NCI-H1930 (cell line): ENCODE measurements at places on chromosomes 11 and 22.

DNA sequence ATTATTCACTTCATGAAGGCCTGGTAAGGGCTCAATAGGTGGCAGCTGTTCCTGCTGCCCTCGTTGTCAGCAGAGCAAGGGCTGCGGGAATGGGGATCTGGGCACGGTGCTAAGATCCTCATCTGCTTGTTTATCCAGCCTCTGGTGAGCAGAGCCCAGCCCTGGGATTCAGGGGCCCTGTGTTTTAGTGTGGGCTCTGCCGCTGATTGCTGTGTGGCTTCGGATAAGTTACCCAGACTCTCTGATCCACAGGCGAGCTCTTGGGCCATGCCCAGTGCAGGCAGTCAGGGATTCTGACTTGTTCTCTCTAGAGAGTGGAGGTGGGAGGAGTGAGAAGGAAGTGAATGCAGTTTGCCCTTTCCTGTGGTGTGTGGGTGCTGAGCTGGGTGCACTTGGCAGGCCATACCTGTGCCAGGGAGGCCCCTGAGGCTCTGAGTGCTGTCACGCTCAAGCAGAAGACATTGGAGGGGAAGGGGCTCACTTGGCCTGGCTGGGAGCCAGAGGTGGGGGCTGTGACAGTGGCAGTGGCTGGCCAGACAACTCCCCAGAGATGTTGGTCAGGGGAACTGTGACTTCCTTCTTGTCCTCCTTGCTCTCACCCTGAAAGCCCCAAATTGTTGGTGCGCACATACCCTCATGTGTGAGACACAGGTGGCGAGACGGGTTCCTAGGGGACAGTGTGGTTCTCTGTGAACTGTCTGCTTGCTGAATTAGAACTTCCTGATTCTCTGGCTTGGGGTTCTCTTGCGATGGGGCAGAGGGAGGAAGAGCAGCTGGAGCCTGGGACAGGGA, 43.7 kb downstream of the CD82 start:
- DNase-seq = no peak

- DNase-seq = no peak
Observed at GRCh38 chr11:15687342-15687741, 572.6 kb downstream of the INSC start.

DNA sequence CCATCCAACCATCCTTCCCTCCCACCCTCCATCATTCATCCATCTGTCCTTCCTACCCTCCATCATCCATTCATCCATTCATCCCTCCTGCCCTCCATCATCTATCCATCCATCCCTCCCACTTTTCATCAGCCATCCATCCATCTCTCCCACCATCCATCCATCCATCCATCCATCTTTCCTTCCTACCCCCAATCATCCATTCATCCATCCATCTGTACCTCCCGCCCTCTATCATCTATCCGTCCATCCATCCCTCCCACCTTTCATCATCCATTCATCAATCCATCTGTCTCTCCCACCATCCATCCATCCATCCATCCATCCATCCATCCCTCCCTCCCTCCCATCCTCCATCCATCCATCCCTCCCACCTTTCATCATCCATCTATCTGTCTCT, 968.8 kb downstream of the BRD1 start:
- no peak for DNase-seq

DNA sequence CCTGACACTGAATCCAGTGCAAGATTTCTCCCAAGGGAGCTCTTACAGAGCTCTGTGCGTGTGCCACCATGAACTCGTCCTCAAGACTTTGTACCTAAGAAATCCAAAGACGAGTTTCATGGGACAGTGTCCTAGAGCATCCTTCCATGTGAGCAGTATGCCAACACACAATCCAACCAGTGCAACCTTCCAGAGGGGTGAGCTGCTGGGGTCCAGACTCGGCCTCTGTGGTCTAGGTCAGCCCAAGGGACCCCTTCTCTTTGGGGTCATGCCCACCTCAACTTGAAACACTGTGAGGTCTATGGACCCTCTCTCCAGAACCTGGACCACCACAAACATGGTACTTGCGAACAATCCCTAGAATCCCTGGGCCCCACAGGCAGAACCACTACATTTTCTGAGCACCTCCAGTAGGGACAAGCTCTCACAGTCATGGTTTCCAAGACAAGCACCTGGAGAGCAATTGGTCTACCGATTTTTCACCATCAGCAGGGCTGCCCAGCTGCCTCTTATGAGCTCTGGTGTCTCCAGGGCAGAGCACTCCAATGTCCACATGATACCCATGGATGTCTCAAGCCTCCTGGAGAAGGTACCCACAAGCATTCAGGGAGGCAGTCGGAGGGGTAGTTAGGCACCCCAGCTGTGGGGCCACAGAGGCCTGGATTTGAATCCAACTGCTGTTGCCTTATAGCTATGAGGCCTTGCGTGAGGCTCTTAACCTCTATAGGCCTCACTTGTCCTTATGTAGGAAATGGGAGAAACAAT, 7.7 kb downstream of the CHST1 start:
- no peak for DNase-seq

DNA sequence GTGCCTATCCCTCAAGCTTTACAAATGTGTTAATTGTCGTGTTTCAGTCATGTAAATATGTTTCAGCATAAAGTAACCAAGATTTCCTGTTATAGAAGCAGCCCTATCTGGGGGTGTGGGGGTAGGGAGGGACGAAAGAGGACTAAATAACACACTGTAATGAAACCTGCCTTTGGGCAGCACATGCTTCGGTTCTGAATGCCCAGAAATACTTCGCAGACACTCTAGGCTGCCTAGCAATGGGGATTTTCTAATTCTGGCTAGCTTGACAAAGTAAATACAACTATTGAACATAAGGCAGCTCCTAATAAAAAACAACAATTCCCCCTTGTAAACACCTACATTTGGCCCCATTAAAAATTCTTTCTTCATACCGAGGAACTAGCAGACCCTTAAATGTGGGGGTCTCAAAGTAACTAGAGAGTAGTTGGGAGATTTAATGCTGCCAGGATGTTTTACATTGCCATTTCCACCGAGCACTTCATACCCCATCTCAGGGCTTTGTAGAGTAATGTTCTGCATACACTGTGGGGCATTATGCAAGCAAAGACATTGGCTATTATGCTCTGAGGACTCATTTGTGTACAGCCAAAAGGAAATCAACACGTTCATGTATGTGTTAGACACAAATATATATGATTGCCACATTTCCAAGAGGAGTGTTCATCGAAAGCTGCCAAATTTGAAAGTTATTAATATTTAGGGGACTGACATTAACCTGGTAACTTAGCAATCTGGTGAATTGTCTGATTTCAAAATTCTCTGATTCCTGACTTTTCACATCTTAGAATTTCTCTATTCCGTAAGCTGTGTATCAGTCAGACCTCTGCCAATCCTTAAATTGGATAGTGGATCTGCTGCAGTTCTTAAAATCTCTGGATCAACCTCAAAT, 42.1 kb downstream of the PAX6 start:
- DNase-seq = no peak

GRCh38 chr11:116643521-116643920, 129.3 kb downstream of the BUD13 start:
- DNase-seq = no peak

GRCh38 chr11:36130401-36130800, 158.8 kb downstream of the COMMD9 start:
- DNase-seq = no peak

DNA sequence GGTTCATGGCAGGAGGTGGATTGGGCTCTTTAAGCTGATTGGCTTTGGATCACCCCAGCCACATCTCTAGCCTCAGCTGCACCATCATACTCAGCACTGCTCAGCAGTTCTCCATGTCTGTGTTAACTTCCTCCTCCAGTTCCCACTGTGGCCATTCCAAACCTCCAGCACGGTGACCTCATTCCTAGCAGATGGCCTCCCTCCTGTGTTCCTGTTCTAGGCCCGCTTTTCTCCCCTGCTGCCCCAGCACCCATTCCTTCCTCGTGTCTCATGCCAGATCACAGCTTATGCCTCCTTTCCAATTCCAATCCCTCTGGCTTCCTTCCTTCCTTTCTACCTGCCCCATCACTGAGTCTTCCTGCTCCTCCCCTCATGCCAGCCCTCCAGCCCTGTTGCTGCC, 96.1 kb downstream of the MICAL2 start:
- DNase-seq = no peak

DNA sequence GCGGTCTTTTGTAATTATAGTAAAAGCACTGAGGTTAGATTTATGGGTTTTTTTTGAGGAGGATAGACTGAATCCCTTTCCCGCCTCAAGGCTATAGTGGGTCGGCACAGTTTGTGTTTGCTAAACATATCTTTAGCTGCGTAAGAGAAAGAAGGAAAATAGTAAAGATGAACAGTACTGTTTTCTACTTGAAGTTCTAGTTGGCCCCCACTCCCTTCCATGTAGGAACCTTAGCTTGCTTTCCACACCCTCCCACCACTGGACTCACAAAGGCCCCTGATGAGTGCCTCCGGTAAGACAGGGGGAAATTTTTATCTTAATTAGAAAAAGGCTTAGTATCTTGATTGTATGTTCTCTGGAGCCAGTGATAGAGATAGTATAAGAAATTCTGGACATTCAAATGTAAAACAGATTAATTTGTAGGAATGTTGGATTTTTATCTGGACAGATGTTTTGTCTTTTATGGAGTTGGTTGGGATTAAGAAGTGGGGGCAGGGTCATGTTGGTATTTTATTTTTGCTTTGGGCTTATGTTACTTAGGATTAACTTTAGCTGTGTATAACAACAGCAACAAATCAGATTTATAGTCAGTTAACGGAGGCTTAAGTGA, 49.4 kb downstream of the PTPRJ start:
- no peak for DNase-seq

- DNase-seq = no peak
Observed at GRCh38 chr11:64044730-64045393, 9.1 kb downstream of the FLRT1 start.

GRCh38 chr11:13695886-13696285, 27.4 kb downstream of the FAR1 start:
- DNase-seq = no peak

DNA sequence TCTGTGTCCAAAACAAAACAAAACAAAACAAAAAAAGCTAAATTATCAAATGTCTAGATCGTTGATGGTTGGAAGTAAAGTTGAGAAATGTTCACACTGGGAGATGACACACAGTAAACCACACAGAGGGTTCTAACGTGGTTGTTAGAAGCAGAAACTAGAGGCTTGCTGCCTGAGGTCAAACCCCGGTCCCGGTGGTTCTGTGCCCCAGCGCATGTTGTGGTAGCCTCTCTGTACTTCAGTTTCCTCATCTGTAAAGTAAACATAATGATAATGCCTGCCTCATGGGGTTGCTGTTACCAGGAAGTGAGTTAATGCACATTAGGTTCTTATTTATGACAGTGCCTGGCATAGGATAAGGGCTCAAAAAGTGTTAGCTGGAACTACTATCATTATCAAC, 33.4 kb downstream of the PPARA start:
- DNase-seq = no peak

DNA sequence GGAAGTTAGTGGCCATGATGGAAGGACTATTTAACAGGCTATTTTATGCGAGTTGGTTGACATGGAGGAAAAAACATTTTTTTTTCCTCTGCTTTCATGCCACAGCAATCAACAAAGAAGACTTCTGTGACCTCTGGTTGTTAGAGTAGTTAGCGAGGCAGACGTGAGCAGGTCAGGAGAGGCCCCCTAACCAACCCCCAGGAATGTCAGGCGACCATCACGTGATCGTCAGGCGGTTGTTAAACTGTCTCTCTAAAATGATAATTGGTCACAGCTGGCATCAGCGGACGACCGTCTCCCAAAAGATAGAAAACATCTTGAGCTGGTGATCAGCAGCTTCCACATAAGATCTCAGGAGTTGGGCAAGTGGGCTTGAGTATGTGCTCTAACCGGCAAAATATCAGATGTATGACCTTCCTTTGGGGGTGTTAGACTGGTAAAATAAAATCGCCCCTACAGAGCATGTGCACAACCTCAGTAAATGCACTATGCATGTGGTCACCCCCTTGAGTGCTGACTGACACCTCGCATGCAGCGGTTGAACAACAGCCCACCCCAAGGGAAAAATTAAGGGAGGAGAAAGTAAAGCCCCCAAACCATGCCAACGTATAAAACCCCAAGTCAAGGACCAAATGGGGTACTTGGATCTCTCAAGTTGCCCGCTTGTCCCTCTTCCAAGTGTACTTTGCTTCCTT, 20.9 kb upstream of the NARS2 start:
- no peak for DNase-seq

DNA sequence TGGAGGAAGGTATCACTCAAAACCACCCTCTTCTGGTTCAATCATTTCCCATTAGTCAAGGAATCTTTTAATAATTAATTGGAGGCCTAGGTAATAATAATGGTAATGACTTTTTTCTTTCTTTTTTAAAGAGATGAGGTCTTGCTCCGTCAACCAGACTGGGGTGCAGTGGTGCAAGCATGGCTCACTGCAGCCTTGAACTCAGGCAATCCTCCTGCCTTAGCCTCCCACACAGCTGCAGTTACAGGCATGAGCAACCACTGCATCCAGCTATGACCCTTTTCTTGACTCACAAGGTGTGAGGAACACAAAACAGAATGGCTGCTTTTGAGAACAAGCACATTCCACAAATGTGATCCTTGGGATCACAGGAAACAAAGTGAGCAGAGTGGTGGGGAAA, 3.6 kb downstream of the POLDIP3 start:
- DNase-seq = no peak

DNA sequence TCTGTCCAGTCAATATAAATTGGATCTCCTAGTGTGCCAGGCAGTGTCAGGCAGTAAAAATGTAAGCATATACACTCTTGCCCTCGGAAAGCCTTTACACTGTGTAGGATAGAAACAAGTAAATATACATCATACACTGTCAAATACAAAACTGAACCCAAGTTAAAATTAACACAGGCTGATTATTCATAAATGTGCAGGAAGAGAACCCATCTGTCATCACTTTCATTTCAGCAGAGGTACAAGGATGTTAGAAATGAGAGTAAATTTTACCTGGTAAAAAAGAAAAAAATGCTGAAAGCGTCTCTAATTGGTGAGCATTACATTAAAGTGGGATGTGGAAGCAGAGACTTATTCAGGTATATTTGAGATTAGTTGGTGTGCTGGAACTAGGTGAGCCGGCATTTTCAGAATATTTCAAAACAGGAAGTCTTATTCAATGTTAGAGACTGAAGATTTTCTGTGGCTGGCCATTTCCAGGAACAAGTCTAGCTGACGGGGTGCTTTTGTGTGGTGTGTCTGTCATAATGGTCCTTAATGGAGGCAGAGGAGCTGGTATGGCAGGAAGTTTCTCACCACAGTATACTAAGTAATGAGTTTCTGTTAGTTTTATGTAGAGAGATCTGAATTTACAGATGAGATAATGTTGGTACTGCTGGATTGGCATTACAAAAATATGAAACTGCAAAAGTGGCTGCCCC, 192.6 kb downstream of the CASP12 start:
- DNase-seq = no peak

DNA sequence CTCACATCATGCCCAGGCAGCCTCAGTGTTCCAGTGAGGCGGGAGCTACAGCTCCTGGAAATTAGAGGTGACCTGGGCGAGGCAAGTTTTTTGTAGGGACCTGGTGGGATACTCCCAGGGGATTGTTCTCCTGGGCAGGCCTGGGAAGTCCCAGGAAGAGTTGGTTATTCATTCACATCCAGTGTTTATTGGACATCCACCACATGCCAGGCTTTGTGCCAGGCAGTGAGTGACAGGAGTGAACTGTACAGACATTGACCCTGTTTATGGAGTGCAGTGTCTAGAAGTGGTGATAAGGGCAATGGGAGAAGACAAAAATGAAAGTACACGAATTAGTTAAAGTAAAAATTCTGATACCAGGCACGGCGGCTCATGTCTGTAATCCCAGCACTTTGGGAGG, 29.4 kb downstream of the YWHAH start:
- DNase-seq = no peak
